Activated T-helper 1 cell treated with anti-CD3 and anti-CD28 coated beads, Interleukin-2, amount 50 U/mL, for 16 hours (primary cell): ENCODE measurements at places on chromosomes 1 and 21.

GRCh38 chr21:45164124-45164511 lies 89.7 kb downstream of the ADARB1 start:
- DNase-seq: no peak

DNA sequence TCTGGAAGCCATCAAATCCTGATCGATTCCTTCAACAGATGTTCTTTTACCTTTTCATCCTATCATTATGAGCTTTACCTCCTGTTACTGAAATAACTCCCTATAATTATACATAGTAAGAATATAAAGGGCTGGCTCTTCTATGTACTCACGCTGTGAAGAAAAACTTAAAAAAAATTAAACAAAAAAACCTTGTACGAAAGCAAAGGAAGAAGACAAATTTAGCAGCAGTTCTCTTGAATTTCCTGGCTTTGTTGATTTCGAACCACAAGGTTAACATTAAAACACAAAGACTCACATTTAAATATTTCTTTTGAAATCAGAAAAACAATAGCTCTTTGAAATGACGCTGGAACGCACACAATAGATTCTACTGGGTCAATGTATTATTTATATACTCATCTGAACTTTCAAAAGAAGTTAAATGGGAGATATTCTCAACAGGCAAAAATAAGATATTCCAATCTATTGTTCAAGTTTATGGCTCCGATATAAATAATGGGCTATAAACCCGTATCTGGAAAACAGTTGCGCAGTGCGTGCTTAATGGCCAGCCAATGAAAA lies 13.6 kb upstream of the SPEN start:
- DNase-seq: no peak

DNA sequence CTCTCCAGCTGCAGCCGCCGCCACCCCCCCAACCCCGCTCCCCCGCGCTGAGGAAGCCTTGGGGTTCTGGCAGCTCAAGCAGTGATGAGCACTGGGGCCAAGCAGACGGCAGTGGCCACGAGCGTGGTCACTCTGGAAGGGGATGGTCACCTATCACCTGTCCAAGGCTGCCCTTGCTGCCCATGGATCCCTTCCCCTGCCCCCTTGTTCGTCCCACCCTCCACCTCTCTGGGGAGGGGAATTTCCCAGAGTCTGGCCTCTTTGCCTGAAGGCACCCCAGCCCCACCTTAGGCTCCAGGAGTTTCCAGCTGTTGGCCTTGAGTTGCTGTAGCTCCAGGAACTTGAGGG lies 7.2 kb upstream of the SMIM12 start:
- no peak for DNase-seq

GRCh38 chr1:201625226-201625761 lies 86.4 kb downstream of the NAV1 start:
- DNase-seq: no peak

DNA sequence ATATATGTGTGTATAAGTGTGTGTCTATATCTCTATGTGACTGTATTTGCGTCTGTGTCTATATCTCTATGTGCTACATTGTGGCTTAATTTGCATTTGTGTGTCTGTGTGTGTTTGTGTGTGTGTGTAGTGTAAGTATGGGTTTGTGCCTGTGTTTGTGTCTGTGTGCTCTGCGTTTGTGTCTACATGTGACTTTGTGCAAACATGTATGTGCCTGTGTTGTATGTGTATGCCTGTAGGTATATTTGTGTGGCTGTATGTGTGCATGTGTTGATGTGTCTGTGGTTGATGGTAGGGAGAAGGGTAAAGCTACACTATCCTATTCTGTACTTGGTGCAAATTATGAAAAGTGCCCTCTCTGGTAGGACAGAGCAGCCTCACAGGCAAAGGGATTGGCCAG lies 7.3 kb upstream of the FGGY start:
- DNase-seq: no peak

- no peak for DNase-seq
These were observed 5.8 kb downstream of the UBE2U start for GRCh38 chr1:64209221-64209620.

DNA sequence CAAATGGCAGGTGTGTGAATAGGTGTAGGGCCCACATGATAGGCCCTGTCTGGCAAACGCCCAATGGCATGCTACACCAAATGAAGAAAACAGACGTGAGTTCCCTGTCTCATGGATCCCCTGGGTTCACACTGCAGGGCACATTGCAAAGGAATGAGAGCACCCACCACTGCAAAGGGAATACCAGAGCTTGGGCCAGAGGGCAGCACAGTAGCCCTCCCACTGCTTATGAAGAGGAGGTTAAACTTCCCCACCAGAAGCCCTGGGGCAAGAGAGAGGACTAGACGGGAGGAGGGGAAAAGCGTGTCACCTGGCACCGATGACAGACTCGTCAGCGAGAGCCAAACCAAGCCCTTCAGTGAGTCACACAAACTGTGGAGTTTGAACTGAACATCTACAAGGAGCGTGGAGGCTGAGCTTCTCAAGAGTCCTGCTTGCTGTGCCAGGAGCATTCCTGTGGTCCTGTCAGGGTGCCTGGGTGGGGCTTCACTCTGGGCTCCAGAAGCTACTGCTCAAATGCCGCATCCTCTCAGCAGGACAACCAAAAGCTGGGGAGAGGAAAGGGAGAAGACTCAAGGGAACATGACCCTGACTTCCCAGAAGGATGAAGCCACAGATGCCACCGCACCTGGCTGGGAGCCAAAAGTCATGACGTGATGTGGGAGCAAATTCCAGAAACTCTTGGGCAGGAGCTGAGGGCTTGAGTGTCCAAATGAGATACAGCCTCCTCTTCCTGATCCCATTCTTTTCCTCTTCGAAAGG lies 61.1 kb downstream of the TOMM20 start:
- no peak for DNase-seq

DNA sequence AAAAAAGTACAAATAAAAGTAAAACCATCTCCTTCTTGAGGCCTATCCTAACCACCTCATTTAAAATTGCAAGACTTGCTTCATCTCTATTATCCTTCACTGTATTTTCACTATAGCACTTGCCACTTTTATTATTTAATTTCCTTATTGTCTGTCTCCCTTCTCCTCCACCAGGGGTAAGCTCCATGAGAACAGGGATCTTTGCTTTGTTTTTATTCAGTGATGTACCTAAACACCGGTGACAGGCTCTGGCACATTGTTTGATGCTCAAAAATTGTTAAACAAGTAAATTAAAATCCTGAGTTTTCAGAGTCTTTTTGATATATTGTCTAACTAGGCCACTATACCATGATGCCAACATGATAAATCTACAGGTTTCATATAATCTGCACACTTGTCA lies 17.2 kb upstream of the SPEN start:
- no peak for DNase-seq

DNA sequence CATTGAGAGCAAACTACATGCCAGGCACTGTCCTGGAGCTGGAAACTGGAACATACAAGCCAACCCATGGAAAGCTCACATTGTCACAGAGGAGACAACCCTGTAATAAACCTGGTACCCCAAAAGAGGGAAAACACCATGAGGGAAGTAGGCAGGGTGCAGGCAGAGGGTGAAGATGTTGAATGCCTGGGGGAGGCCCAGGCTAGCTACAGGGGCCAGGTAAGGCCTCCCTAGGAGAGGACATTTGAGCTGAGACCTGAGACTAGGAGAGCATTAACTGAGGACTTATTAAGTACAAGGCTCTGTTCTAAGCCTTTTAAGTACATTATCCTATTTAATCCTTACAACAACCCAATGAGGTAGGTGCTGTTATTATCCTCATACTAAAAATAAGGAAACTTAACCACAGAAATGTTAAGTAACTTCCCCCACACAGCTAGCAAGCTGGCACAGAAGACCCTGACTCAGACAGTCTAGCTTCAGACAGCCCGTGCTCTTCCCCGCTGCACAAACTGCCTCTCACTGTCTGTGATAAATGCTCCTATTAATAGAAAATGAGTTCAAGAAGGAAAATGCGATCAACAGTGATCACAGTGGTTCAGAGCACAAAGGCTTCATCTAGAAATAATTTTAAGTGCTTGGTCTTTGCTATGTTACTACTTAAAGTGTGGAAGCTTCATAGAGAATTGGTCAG lies 41.8 kb downstream of the ZNF281 start:
- DNase-seq: no peak

DNA sequence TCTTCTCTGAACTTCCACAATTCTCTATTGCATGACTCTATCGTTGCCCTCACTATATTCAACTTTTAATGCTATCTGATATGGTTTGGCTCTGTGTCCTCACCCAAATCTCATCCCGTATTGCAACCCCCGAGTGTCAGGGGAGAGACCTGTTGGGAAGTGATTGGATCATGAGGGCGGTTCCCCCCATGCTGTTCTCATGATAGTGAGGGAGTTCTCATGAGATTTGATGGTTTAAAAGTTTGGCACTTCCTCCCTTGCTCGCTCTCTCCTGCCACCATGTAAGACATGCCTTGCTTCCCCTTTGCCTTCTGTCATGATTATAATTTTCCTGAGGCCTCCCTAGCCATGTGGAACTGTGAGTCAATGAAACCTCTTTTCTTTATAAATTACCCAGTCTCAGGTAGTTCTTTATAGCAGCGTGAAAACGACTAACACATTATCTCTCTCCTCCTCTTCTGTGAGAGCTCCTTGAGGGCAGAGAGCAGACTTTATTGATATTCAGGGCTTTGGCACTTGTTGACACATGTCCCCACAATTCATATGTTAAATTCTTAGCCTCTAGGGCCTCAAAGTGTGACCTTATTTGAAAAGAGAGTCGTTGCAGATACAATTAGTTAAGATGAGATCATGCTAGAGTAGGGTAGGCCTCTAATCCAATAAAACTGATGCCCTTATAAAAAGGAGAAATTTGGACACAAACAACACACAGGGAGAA lies 52.1 kb downstream of the ADCY10 start:
- DNase-seq: no peak

GRCh38 chr1:172837816-172838679 lies 179.1 kb downstream of the FASLG start:
- no peak for DNase-seq
